ENCODE measurements at places on chromosomes 16 and 17.

DNA sequence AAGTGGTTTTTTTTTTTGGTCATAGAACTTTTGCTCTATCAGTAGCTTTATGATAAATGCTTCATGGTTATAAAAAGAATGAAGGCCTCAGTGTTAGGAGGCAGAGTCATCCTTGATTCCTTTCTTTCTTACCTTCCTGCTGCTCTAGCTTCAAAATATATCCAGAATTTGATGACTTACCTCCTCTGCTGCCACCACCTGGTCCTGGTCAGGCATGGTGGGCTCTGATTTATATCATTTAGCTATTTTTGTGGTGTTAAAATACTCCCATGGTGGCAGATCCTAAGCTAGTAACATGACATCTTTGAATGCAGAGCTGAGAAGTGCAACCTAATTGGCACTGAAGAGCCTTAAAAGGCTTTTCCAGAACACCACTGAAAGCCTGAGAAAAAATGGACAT lies 508.8 kb upstream of the CDH8 start:
- H3K27me3 ChIP-seq: no peaks in the 10 kb centered on the region
- no peak overlapping the region for H3K4me3 ChIP-seq
- H3K36me3 ChIP-seq: no peaks in the 10 kb centered on the region
- H3K27ac ChIP-seq: no peak overlapping the region
- no peaks in the 10 kb centered on the region for H3K4me1 ChIP-seq

DNA sequence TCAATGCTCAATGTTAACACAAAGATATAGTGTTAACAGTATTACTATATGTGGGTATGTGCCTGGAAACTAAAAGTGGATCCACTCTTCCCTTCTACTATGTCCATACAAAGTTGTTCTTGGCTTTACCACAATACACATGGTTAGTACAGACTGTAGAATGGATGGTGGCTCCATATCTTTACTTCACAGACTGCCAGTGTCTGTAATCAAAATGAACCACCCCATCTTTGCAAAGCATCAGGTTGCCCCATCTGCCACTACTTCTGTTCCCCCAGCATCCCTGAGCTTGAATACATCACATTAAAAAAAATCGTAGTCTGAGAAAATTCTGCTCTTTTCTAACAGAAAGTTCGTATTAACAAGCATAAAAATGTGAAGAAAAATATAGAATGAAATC lies 30.0 kb downstream of the USP32 start:
- no peak overlapping the region for H3K27ac ChIP-seq
- DNase-seq: no peak
- no peaks in the 10 kb centered on the region for H3K36me3 ChIP-seq
- H3K4me3 ChIP-seq: no peak overlapping the region

DNA sequence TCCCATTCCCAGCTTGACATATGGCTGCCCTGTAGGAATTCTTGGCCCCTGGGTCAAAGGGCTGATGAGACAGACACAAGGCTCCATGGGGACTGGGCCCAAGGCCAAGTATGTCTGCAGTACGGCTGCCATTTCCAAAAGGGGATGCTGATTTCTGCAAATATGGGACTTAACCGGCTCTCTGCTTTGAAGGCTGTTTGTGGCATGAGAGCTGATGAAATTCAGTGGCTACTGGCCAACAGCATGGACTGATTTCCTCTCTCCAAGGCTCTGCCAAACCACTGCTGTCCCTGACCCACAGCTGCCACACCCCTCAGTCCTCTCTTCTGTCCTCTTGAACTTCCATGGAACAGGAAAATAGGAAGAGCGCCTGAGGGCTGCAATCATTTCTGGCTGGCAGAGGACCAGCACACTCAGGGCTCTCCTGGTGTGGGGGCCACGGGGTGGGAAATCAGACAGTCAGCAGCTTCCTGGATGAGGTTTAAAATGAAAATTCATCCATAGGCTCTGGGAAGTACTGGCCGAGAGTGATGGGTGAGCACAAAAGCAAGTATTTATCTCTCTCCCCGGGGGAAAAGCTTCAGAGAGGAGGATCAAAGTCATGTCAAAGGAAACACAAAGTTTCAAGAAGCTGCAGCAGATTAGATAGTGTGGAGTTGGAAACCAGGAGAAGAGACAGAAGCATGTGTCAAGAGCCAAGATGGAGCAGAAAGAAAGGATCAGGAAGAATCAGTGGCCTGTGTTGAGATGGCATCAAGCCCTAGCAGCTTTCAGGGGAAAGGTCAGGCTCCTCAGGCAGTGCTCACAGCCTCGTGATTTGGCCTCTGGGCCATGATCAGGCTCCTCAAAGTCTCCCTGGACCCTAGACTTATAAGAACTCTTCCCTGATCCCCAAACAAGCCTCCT lies 64.1 kb upstream of the SREBF1 start:
- H3K4me1 ChIP-seq: no peaks in the 10 kb centered on the region
- no peak overlapping the region for H3K27ac ChIP-seq
- peaks cover 13% of the 10 kb centered on the region for H3K36me3 ChIP-seq

- no peak for DNase-seq
- peaks cover 18% of the 10 kb centered on the region for H3K27me3 ChIP-seq
- no peak overlapping the region for H3K27ac ChIP-seq
- no peaks in the 10 kb centered on the region for H3K4me1 ChIP-seq
- H3K36me3 ChIP-seq: no peaks in the 10 kb centered on the region
These were observed 530.4 kb downstream of the XYLT1 start for GRCh38 chr16:16940351-16940750.

GRCh38 chr16:68948230-68948910 lies 105.0 kb downstream of the TANGO6 start:
- no peak overlapping the region for H3K4me3 ChIP-seq
- no peak for DNase-seq
- no peaks in the 10 kb centered on the region for H3K27me3 ChIP-seq
- no peak overlapping the region for H3K27ac ChIP-seq
- H3K36me3 ChIP-seq: peaks cover 10% of the 10 kb centered on the region

GRCh38 chr16:55563797-55564196 lies 2.7 kb upstream of the CAPNS2 start:
- peaks cover 24% of the 10 kb centered on the region for H3K27me3 ChIP-seq
- H3K36me3 ChIP-seq: no peaks in the 10 kb centered on the region
- H3K4me3 ChIP-seq: no peak overlapping the region
- no peak overlapping the region for H3K27ac ChIP-seq

GRCh38 chr16:75029854-75030253 lies 31.0 kb downstream of the ZNRF1 start:
- no peak for DNase-seq
- H3K36me3 ChIP-seq: no peaks in the 10 kb centered on the region
- H3K27ac ChIP-seq: no peak overlapping the region
- no peak overlapping the region for H3K4me3 ChIP-seq
- H3K4me1 ChIP-seq: no peaks in the 10 kb centered on the region

DNA sequence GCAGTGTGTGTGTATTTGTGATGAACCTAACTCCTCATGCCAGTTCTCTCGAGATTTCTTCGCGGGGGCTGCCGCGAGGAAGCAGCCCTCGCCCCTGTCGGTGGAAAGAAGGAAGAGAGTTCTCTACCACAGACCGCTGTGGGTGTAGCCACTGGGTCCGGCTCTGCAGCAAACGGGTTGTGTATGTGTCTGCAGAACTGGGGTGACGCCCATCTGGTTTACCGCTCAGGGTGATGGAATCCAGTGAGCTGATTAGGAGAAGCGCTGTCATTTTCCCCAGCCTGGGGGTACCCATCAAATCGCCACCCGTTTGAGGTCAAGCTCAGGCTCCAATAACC lies 7.7 kb downstream of the CORO6 start:
- DNase-seq: peak; percentile 69
- H3K27me3 ChIP-seq: no peaks in the 10 kb centered on the region

DNA sequence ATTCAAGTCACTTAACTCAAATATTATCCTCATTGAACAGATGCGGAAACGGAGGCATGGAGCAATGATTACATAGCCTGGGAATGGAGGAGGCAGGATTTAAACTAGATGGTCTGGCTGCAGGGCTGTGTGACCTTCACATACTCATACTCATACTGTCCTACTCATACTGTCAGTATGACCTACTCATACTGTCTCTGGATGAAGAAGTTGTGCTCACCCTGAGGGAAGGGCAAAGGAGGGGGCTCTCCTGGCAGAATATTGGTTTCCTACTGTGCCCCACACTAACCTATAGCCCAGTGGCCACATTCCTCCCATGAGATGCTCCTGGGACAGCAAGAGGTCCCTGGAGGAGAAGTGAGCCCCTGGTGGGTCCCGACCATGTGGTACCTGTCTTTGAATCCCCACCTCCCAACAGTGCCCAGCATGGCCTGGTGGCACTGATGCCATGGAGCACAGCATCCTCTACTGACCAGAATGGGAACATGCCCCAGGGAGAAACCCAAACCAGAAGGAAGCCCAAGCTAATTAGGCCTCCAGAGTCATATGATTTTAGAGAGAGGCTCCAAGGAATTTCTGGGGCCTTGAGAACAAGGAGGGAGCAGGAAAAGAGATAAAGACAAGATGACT lies 197.3 kb upstream of the SDK2 start:
- H3K4me3 ChIP-seq: no peak overlapping the region
- no peak overlapping the region for H3K27ac ChIP-seq
- DNase-seq: no peak
- peaks cover 16% of the 10 kb centered on the region for H3K27me3 ChIP-seq
- H3K36me3 ChIP-seq: no peaks in the 10 kb centered on the region

GRCh38 chr17:57092171-57092570 lies 7.1 kb downstream of the AKAP1 start:
- H3K27ac ChIP-seq: no peak overlapping the region
- H3K4me1 ChIP-seq: peaks cover 22% of the 10 kb centered on the region
- no peaks in the 10 kb centered on the region for H3K36me3 ChIP-seq
- H3K4me3 ChIP-seq: no peak overlapping the region

- H3K27ac ChIP-seq: peak overlapping the region; percentile 77
- peaks cover 11% of the 10 kb centered on the region for H3K36me3 ChIP-seq
- no peaks in the 10 kb centered on the region for H3K27me3 ChIP-seq
- no peak overlapping the region for H3K4me3 ChIP-seq
- H3K4me1 ChIP-seq: peaks cover 6% of the 10 kb centered on the region
- DNase-seq: no peak
These were observed 9.5 kb downstream of the DOK4 start for GRCh38 chr16:57476546-57477410.

DNA sequence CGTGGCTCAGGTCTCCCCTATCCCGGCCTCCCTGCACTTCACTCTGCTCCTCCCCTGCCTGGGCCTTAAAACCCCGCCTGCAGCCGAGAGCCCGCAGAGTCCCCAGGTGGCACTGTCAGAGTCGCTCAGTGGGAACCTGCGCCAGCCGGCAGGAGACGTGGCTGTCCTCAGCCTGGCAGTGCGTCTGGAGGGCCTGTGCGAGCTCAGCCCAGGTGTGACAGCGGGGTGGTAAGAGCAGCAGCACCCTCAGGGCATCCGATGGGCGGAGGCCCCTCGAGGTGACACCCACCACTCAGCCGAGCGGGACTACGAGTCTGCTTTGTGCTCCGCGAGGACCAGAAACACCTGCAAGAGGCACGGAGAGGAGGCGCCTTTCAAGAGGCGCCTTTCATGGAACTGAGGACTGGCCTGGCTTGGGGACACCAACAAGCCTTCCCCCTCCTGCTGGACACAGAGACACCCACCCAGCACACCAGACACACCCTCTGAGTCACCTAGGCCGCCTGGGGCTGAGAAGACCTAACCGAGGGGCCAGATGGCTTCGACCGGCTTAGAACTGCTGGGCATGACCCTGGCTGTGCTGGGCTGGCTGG lies at the start of gene CLDN9:
Gene CLDN9, plus strand, starts transcription at position 96 of the 593 bp plus-strand sequence. Its CDS starts 440 bp downstream, at position 536.
- H3K4me3 ChIP-seq: no peak within 1 kb of the TSS
- H3K36me3 ChIP-seq: peaks cover 4% of the 10 kb centered on the region
- peaks cover 30% of the 10 kb centered on the region for H3K27me3 ChIP-seq
- no peak within 1 kb of the TSS for H3K27ac ChIP-seq
- peaks cover 9% of the 10 kb centered on the region for H3K4me1 ChIP-seq

DNA sequence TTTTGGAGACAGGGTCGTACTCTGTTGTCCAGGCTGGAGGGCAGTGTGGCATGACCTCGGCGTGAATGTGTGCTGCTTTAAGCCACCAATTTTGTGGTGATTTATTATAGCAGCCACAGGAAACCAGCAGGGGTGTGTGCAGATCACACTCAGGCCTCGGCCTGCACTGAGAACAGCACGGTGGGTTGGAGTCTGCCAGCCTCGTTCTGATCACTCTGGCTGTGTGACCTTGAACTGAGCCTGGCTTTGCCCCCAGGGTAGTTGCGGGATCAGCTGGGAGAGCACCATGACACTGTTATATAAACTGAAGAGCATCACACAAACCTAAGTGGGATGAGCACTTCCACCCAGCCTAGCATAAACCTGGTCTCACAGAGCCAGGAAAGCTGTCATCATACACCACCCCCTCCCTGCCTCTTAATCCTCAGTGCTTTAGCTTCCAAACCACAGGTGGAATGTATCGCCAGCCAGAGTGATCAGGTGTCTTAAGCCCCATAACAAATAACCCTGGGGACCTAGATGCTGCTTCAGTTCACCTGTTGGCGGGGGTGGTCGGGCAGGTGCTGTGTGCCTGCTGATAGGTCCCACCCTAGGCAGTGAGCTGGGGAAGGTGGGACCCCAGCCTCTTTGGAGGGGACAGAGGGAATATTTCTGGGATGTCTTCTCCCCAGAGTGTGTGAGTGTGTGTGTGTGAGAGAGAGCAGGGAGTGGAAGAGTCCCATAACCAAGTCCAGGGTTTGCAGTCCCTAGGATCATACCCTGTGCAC lies 28.6 kb upstream of the NDRG4 start:
- H3K4me1 ChIP-seq: no peaks in the 10 kb centered on the region
- H3K27ac ChIP-seq: no peak overlapping the region
- DNase-seq: no peak
- H3K36me3 ChIP-seq: peaks cover 4% of the 10 kb centered on the region

DNA sequence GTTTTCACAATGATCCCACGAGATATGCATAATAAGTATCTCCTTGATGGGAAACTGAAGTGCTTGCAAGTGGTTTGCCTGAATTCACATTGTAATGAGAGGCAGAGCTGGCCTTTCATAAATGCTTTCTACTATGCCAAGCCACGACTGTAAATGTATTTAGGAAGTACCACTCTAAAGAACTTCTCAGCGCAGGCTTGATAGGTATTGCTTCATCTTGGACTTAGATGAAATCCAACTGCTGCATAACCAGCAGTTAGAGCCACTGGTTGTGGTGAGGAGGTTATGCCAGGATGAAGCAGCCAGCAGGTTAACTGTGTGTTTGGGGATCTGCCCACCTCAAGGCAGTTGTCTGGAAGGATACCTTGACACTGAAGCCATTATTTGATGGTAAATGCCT lies 26.8 kb downstream of the MARCHF10 start:
- peaks cover 40% of the 10 kb centered on the region for H3K27me3 ChIP-seq
- no peaks in the 10 kb centered on the region for H3K4me1 ChIP-seq
- H3K4me3 ChIP-seq: no peak overlapping the region
- peaks cover 3% of the 10 kb centered on the region for H3K36me3 ChIP-seq

DNA sequence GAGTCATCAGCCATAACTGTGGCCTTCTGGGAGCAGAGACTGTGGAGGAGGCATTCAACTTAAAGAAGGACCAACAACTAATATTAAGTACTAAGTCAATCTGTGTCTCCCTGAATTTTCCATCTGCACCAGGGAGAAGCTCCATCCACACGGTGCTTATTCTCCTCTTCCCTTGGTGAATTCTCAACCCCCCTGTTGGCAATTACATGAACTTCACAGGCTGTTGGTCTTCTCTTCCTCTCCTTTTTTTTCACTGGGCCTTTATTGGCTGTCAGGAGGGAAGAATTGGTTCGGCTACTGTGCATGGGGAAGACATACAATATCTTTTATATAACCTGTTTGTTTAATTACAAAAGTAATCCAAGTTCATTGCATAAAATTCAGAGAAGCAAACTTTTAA lies 152.8 kb upstream of the IRX6 start:
- H3K4me1 ChIP-seq: no peaks in the 10 kb centered on the region
- no peak overlapping the region for H3K4me3 ChIP-seq
- no peak overlapping the region for H3K27ac ChIP-seq
- no peaks in the 10 kb centered on the region for H3K27me3 ChIP-seq
- DNase-seq: no peak

All from effector memory CD8-positive, alpha-beta T cell (primary cell).